ENCODE measurements at places on chromosomes 7 and 10.

GRCh38 chr10:97522071-97522470 lies 23.3 kb downstream of the UBTD1 start:
- DNase-seq: no peak

GRCh38 chr7:134856091-134856490 lies 76.7 kb downstream of the CALD1 start:
- DNase-seq: no peak

DNA sequence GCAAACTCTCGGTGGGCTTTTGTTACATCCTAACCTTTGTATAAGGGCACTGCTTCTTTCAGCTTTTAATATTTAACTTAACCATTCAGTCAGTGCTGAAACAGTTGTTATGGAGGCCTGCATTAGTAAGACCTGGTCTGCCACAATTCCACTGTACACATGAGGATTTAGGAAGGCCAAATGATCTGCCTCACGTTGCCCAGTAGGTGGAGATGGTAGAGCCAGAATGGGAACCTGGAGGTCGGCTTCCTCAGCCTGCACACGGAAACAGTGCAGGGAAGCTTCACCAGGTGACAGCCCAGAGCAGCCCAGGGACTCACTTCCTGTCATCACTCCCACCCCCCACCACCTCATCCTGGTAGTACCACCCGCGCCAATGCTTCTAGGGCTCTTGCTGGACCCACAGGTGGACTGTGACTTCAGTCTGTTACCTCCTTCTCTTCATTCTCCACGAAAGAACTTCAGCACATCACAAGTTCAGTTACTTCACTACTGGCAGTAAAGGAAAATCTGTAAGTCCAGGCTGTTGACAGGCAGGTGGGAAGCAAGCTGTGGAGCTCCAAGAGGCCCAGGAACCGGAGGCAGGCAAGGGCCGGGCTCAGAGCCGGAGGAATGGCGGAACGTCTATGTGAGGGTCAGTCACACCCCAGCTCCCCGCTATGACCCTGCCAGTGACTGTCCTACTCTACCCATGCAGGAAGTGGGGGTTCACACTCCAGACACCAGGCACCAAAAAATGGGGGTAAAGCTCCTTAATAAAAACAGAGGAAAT lies 480.3 kb upstream of the C7orf33 start:
- DNase-seq: no peak

GRCh38 chr10:64196638-64197315 lies 675.6 kb downstream of the REEP3 start:
- no peak for DNase-seq

- no peak for DNase-seq
These were observed 376.9 kb upstream of the LRGUK start for GRCh38 chr7:133750287-133750686.

GRCh38 chr7:5478568-5479430 lies 55.2 kb upstream of the TNRC18 start:
- DNase-seq: no peak

GRCh38 chr10:110544958-110545537 lies 22.4 kb upstream of the SMC3 start:
- no peak for DNase-seq

DNA sequence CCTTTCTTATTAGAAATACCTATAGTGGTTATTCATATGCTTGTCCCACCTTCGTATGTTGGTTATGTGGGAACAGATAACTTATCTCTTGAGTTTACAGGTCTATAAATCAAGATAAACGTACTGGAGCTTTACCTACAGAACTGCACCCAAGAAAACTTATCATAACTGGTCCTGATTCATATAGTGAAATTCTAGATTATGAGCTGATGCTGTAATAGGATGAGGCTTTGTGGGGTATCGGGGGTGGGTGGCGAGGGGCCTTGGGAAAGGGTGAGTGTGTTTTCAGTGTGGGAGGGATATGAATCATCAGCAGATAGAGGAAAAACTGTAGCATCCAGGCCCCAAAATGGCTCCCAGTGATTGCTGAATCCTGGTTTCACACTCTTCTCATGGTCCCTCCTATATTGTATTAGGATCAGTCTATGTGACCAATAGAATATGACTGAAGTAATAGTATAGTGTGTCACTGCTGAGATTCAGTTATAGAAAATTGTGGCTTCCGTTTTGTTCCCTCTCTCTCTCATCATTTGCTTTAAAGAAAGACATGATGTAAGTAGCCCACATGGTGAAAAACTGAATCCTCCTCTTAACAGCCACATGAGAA lies 706.8 kb upstream of the LRRTM3 start:
- DNase-seq: no peak

GRCh38 chr10:119521443-119522204 lies 20.9 kb downstream of the RGS10 start:
- DNase-seq: peak; percentile 60

DNA sequence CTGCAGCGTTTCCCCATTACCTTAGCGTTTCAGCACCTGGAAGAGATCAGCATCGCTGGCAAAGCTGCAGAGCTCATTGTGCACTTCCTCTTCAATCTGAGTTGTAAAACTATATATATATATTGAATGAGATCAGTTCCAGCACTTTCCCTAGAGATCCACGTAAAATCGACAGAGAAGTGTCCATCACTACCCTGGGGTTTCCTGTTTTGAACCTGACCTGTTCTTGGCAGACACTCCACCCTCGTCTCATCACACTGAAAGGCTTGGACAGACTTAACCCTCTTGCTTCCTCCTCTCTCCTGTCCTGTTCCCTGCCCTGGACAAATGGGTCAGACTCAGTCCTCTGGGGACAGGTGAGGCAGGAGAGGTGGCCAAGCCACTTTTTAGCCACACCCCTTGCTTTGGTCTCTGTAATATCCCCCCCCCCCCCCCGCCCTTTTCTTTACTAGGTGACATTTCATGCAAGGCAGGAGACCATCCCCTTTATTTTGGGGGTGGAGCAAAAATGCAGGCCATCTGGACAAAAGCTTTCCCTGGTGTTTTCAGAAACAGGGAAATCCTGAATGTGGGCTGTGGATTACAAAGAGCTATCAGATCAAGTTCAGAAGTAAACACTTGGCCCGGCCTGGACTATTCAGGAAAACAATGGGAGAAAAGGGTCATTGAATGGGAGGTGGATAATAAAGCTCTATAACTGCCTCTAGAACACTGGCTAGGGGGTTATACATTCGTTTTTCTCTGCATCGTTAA lies 83.7 kb upstream of the KDM7A start:
- DNase-seq: no peak

- no peak for DNase-seq
These were observed 10.2 kb downstream of the TSPAN15 start for GRCh38 chr10:69461243-69462025.

DNA sequence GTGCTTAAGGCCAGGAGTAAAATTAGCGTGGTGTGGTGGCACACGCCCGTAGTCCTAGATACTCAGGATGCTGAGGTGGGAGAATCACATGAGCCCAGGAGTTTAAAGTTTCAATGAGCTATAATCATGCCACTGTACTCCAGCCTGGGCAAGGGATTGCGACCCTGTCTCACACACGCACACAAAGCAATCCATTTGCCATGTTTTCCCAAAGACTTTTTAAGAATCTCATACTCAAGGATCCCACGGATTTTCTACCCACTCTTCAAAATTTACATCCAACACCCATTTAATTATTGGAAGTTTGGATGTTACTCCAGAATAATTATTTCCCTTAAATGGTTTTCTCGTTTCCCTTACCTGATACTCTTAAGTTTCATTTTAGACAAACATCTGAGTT lies 47.9 kb downstream of the IGF2BP3 start:
- no peak for DNase-seq

DNA sequence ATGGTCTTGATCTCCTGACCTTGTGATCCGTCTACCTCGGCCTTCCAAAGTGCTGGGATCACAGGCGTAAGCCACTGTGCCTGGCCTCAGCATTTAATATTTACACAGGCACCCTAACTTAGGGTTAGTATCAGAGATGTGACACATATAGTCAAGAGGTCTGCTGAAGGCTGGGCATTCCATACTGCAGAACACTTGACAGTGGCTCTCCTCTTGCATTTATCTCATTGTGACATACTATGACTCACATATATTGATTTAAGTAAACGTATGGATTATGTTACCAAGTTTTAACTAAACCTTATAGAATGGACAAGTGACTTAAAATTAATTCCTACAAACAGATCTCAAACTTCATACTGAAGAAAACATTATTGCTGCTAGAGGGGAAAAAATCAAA lies 36.6 kb downstream of the BRAF start:
- no peak for DNase-seq

- no peak for DNase-seq
These were observed 638.3 kb upstream of the TPK1 start for GRCh38 chr7:145474009-145474686.

GRCh38 chr10:78148216-78148960 lies 114.7 kb downstream of the RPS24 start:
- no peak for DNase-seq

DNA sequence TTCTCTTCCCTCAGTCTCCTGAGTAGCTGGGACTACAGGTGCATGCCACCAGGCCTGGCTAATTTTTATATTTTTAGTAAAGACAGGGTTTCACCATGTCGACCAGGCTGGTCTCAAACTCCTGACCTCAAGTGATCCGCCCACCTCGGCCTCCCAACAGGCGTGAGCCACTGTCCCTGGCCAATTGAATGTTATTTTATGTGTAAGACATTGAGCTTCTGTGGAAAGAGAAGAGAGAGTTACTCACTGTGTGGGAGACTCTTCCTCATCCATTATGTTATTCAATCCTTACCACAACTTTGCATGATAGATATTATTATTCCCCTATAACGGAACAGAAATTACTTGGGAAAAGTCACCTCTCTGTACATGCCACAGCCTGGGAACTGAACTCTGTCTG lies 32.6 kb upstream of the MXI1 start:
- no peak for DNase-seq

GRCh38 chr7:101915000-101915399 lies 97.6 kb downstream of the CUX1 start:
- no peak for DNase-seq

DNA sequence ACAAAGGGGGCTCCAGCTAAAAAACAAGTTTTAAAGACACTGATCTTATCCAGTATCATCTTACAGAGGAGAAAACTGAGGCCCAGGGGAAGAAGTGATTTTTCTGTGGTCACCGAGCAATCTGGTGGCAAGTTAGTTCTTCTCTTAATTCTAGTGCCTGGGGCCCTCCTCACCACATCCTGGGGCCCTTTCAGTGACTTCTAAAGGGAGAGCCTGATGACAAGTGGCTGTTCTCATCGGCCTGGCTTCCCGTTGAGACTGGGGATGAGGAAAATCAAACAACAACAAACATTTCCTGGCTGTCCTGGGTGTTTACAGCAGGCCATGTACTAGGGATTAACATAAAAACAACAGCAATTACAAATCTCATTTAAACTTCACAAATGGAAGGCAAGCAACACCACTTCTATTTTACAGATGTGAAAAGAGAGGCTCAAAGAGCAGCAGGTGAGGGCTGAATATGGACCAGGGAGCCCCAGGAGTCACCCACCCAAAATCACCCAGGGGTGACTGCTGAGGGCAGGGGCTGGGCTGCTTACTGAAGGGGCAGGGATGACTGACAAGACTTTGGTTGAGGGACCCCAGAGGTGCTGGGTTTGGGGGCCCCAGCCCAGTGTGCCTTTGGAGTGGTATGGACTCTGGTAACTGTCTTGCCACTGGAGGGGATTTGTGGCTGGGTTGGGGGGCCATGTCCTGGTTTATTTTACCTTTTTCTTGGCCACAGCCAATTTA lies 24.7 kb upstream of the MTPAP start:
- no peak for DNase-seq

GRCh38 chr10:79238158-79238520 lies 109.1 kb upstream of the PPIF start:
- DNase-seq: no peak

DNA sequence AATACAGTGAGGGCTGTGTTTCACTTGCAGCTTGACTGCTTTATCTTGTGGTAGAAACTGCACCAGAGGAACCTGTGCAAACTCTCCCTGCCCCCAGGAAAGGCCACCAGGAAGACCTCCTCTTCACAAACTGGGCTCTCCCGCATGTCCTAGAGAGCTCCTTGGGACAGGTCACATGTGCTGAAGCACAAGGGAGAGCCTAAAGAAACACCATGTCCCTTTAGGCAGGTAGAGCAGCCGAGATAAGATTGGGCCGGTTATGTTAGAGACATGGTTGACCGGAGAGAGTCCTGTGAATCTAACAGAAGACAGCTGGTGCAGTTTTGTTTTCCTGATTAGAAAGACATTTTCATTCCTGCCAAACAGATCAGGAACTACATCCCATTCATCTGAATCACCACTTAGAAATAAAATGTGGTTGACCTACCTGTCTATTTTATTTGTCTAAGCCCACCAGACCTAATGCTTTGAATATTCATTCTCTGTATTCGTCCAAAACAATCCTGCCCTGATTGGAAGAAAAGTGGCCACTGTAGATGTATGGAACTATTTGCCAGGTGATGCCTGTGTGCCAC lies 224.1 kb downstream of the GLI3 start:
- DNase-seq: peak; percentile 57

GRCh38 chr7:99229234-99229633 lies 21.3 kb upstream of the KPNA7 start:
- no peak for DNase-seq

GRCh38 chr7:127845522-127846214 lies 185.6 kb downstream of the LRRC4 start:
- DNase-seq: no peak

DNA sequence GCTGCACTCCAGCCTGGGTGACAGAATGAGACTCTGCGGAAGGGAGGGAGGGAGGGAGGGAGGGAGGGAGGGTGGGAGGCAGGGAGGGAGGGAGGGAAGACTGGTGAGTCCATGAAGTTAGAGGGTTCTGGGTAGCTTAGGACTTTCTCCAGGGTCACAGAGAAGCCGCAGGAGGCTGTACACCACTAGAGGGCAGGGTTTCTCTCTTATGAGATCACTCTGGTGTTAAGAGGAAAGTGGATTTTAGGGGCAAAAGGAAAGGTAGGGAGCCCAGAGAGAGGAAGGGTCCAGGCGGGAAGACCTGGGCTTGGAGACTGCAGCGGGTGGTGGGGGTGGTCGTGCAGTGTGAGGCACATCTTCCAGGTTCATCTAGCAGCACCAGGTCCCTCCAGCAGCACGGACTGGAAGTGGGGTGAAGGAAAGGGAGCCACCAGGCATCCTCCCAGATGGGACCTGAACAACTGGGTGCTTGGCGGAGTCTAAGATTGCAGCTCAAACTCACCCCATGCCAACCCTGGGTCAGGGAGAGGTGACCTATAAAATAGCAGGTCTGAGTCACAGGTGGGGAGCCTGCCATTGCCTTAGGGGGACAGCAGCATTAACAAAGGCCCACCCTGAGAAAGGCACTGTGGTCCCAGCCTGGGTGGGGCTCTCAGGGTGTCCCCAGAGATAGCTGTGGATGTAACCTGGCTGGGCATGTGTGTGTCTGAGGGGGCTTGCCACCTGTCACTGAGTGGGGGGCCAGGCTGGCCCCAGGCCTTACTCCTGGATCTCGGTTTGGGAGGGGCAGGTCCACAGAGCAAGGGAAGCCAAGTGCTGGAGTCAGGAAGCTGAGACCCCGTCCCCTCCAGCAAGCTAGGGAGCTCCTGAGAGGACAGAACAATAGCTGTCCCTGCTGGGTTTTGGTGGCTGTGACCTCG lies 48.5 kb upstream of the SLC29A3 start:
- peak; percentile 50 for DNase-seq

DNA sequence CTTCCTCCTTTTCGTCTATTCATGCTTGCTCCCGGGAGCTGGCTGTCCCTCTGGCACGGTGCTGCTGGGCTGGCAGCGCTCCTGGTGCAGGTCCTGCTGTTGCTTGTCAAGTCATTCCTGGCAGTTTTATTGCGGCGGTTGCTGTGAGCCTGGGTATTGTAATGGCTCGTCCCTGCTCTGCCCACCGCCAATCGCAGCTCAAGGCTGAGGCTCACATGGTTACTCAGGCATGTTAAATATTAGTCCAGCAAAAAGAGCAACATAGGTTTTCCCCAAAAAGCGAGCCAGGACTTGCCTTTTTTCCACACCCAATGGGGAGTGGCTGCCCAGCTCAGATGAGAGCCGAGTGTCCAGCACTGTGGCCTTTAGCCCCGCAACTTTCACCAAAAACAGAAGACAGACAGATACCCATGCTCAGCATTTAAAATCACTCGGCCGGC lies 492.9 kb upstream of the FOXK1 start:
- peak; percentile 41 for DNase-seq
